ENCODE measurements at places on chromosomes 5 and 9.

DNA sequence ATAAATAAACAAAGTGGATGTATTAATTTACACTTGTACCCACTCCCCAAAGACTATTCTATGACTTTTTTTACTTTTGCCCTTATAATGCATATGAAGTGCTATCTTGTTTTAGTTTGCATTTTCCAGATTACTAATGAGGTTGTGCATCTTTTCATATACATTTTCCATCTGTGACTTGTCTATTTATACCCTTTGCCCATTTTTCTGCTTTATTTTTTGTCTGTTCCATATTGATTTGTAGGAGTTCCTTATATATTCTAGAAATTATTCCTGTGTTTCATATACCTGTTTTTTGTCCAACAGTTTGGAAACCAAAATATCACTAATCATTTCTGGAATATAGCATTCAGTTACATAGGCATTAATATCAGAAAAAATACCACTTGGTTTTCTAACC, 54.0 kb upstream of the SLC30A5 start:
- no peak for DNase-seq

DNA sequence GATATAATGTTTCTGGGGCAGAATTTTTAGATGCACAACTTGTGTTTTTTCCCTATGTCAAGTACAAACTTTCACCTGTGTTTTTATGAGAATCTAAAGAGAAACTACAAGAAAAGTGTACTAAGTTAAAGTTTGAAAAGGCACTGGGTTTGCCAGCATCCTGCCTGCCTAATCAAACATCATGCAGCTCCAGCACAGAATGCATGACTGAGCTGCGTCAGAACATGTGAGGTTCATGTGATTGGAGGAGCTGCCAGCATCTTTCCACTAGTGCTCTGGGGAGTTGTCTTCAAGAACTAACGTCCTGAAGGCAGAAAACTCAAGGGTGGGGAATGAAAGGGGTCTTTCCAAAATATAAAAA, 46.1 kb upstream of the RIC1 start:
- no peak for DNase-seq

DNA sequence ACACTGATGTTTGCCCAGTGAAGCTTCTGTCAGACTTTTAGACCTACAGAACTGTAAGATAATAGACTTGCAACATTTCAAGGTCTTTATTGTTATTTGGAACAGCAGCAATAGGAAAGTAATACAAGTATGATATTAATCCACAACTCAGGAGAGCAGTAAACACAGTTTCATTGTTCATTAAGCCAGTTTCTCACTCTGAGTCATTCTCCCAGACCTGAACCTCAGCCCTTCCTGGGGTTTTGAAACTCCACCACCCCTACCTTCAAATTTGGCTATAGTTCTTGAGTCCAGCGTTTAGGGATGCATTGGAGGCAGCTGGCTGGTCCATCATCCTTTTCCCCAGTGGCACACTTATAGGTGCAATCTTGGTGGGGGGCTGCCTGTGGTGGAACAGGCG, 203.2 kb downstream of the RAB3C start:
- DNase-seq: no peak

DNA sequence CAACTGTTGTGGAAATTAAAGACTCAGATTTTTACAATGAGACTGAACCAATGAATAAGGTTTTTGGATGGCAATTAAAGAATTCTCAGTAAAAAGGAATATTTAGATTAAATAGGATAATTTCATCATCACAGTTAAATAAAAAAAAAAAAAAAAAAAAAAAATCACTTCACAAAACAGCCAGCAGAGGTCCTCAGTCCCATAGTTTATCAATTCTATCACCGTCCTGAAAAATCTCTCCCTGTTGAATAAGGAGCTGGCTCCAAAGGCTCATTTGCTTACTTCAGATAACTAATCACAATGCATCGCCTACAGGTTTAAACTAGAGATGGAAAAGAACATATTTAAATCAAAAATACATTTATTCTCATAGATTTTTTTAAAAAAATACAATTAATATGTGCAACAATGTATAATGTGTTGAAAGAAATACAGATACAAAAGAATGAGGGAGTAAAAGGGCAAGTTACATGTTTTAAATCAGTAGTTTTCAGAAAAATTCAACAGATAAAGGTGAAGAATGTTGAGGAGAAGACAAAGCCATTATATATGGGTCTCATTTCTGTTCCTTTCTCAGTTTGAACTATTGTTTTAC, 175.8 kb upstream of the CHD1 start:
- peak; percentile 17 for DNase-seq
